ENCODE measurements at places on chromosomes 4 and X.

- DNase-seq, result no peak
These were observed 64.7 kb downstream of the RBM47 start for GRCh38 chr4:40564815-40565483.

DNA sequence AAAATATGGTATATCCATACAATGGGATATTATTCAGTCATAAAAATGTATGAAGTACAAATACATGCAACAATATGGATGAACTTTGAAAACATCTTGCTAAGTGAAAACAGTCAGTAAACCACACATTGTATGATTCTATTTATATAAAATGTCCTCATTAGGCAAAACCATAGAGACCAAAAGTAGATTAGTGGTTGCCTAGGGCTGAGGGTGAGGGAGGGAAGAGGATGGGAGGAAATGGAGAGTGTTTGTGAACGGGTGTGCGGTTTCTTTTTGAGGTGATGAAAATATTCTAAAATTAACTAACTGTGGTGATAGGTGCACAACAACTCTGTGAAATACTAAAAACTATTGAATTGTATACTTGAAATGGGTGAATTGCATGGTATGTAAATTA is 29.6 kb downstream of the TEX11 start:
- no peak for DNase-seq

- DNase-seq, result no peak
These were observed 314.7 kb downstream of the PDGFC start for GRCh38 chr4:156656896-156657295.

GRCh38 chr4:1033840-1034551 is 22.6 kb downstream of the FGFRL1 start:
- DNase-seq, result peak; percentile 82

GRCh38 chrX:12153741-12154140 is 15.5 kb downstream of the FRMPD4 start:
- DNase-seq, result no peak

Data from sciatic nerve (tissue), 2 donors.